Left kidney (tissue), 8 donors: ENCODE measurements at places on chromosomes 11 and 22. TPM values are rescaled to one million over a fixed set of nuclear protein-coding genes. Genes with fewer than 3 reads are reported as not detected.

The TCN2 gene
- 65.2 TPM for polyA plus RNA-seq

The DERL3 gene
- polyA plus RNA-seq = 3.2 TPM

The MRGPRX3 gene
- not detected for polyA plus RNA-seq

The CPT1B gene
- 15.9 TPM for polyA plus RNA-seq

The NTM gene
- polyA plus RNA-seq = 44.4 TPM

The TMPRSS13 gene
- 0.58 TPM for polyA plus RNA-seq

The KDM4D gene
- 2.2 TPM for polyA plus RNA-seq

The TP53AIP1 gene
- 1.1 TPM for polyA plus RNA-seq

The SLC22A8 gene
- polyA plus RNA-seq = 51.0 TPM

The BIK gene
- polyA plus RNA-seq = 0.78 TPM

The GPHA2 gene
- 2.6 TPM for polyA plus RNA-seq

The SUSD2 gene
- 15.1 TPM for polyA plus RNA-seq

The OR4D5 gene
- polyA plus RNA-seq = not detected

The OR8D4 gene
- not detected for polyA plus RNA-seq

The BCR gene
- 54.6 TPM for polyA plus RNA-seq

The CNTF gene
- polyA plus RNA-seq = 2.0 TPM

The SLC22A6 gene
- polyA plus RNA-seq = 29.4 TPM

The GSTT2B gene
- polyA plus RNA-seq = 6.9 TPM

GRCh38 chr11:96122601-96123074 is 198.7 kb upstream of the MTMR2 start:
- no peak for DNase-seq

GRCh38 chr11:104645261-104646222 is 252.7 kb downstream of the CASP12 start:
- peak; percentile 60 for DNase-seq

- no peak for DNase-seq
Observed at GRCh38 chr11:29319210-29319609, 697.6 kb downstream of the KCNA4 start.

DNA sequence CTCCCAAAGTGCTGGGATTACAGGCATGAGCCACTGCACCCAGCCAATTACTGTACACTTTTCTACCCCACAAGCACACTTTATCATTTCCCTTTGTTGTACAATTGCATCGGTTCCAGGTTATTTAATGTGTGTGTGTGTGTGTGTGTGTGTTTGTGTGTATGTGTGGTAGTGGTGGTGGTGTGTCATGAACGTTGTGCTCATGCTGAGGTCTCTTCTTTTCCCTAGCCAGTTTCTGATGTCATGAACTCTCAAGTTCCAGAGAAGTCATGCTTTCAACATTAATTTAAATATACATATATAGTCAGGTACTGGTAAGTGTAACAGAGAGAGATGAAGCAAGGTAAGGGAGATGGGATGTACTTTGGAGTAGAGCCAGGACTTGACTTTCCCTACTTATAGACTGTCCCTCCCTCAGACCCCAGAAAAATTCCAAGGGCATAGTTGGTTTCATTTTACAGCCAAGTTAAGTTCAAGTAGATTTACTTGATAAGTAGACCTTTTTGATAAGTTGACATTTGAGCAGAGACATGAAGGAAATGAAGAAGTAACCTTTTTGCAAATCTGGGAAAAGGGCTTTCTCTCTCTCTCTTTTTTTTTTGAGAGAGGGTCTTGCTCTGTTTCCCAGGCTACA is 42.7 kb downstream of the WEE1 start:
- DNase-seq = no peak

DNA sequence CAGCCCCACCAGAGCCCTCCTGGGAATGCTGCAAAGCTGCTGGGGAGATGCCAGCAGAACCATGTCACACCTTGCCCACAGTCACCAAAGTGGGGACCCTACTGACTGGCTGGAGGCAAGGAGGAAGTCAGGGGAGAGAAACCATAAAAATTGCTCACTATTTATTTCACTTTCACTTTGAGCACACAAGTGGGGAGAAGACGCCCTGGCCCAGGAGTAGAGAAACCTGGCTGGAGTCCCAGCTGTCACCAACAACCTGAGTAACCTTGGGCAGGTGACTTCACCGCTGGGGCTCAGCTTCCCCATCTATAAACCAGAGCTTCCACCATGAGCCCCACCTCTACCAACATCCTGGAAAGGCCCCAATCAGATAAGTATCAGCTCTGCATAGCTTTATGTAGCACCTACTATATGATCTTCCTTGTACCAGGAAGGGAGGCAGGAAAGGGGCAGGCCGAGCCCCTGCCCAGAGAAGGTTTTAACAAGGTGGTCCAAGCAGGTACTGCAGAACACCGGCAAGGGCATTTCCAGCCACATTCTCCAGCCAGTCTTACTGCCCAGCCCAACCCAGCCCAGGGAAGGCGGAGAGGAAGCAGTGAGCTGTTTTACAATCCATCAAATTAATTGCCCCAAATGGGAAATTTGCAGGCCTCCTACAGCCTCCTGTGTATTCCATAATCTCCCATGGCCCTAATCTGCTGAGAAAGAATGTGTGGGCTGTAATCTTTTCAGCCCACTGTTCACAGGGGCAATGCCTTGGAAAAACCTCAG is 27.6 kb downstream of the PLEKHA7 start:
- no peak for DNase-seq

GRCh38 chr11:68038226-68038717 is 553 bp upstream of the TCIRG1 start:
- no peak for DNase-seq

DNA sequence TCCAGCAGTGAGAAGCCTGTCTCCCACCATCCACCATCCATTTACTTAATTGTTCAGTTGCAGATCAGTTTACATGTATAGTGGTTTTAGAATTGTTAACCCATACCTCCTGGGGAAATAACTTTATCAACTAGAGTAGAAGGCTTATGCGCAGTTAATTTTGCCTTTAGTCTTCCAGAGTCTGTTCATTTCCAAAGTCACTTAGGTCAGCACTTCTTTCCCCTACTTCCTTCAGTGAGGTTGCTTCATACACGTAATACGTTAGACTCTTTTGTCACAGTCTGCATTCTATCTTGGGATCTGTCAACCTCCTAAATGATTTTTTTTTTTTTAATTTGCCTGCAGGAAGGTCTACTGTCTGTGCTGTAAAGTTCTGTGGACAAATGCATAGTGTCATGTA is 495.6 kb upstream of the ISX start:
- DNase-seq = no peak

GRCh38 chr22:42693055-42693762 is 27.5 kb downstream of the A4GALT start:
- no peak for DNase-seq

DNA sequence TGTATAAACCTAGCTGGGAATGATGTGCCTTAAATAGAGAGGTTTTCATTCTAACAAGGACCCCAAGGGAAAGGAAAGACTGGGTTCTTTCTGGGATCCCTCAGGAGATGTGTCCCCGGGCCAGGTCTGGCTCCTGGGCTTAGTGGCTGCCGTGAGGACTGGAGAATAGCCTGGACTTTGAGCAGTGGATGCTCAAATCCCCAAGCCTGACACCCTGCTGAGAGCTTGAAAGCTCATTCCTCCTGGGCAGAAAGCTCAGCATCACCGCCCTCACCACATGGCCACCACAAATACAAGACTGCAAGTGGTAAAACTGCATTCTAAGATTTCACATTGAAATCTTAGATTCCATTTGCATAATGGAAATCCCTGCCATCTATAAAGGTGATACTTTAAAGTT is 79.4 kb upstream of the NARS2 start:
- no peak for DNase-seq

- no peak for DNase-seq
Observed at GRCh38 chr22:35677460-35678187, 29.4 kb downstream of the APOL6 start.

- DNase-seq = no peak
Observed at GRCh38 chr11:119629085-119629484, 99.9 kb downstream of the NECTIN1 start.

DNA sequence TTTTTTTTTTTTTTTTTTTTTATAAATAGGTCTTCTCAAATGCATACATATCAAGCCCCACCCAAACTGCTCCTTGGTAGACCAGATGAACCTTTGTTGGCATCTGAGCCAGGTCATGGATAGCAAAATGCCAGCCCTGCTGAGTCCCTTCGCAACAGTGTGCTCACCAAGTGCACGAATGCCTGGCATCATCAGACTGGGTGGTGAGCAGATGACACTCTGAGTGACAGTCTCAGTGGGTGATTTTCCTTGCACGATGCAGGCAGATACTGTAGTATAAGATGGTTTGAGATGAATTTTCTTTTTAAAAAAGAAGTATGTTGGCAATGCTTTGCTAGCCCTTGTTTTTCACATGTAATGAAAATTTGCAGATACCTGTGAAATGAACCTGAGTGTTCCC is 74.0 kb downstream of the RCN1 start:
- DNase-seq = no peak

DNA sequence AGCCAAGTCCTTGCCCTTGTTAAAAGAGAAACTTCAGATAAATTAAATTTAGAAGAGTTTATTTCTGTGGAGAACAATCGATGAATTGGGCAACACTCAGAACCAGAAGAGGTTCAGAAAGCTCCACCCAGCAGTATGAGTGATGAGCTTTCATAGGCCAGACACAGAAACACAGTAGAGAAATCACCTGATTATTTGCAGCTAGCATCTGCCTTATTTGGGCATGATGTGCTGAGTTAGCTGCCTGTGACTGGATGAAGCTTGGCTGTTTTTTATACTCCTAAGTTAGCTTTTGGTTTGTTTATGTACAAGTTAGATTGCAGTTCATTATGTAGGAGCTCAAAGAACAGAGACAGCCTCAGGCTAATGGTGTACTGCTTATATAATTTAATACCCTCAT is 269.5 kb upstream of the SESN3 start:
- DNase-seq = no peak

GRCh38 chr11:8930456-8931175 is 2.1 kb downstream of the C11orf16 start:
- no peak for DNase-seq

GRCh38 chr11:111088847-111089355 is 156.6 kb upstream of the POU2AF2 start:
- no peak for DNase-seq

GRCh38 chr11:22461626-22462025 is 123.4 kb downstream of the SLC17A6 start:
- no peak for DNase-seq

GRCh38 chr11:44861849-44862557 is 88.7 kb downstream of the TP53I11 start:
- no peak for DNase-seq

DNA sequence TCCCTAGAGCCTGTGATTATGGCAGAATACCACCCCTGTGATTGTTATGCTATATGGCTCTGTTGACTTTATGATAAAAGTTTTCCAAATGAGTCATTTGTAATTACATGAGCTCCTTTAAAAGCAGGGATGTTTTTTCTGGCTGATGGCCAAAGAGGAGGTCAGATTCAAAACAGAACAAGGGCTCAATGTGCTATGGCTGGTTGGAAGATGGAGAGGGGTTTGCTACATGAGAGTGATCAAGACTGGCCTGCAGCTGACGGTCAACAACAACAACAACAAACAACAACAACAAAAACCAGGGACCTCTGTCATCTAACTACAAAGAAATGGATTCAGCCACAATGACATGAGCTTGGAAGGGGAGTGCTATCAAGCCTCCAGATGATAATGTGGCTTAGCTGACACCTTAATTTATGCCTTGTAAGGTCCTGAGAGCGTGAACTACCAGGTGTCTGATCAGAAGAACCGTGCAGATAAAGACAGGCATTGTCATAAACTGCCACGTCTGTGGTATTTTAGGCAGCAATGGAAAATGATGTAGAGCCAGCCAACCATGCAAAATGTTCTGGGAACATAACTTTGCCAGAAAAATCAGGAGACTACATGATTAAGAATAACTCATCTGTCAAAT is 47.2 kb downstream of the PIWIL3 start:
- DNase-seq = peak; percentile 66

DNA sequence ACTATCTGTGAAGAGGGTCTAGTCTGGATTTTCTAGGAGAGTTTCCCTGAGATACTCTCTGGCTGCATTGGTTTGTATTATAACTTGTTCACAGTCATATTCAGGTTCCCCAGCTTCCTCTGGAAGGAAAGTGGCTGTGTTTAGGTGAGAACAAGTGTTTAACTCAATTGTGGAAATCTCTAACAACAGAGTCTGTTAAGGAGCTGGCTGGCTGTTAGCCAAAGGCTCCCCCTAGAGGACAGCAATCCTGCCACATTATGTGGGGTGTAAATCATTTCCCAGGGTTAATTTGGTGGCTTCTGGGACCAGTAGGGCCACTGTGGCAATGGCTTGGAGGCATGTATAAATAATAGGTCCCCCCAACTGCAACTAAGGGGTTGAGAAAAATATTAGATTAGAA is 18.4 kb downstream of the MS4A6E start:
- no peak for DNase-seq

DNA sequence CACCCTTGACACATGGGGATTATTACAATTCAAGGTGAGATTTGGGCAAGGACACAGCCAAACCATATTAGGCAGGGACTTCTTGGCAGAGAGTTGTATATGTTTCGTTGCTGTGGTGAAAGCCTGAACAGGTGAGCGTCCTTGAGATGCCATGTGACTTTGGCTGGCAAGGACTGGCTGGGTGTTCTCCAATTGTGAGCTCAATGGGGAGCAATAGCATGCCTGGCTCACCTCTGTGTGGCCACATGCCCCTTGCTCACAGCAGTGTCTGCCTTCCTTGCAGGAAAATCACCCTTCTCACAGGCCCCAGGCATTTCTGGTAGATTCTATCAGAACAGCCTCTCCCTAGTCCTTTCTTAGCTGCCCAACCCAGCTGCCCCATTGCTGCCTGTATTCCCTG is 105.5 kb downstream of the PARVA start:
- no peak for DNase-seq

GRCh38 chr11:6621711-6622211 is 2.5 kb upstream of the TPP1 start:
- DNase-seq = no peak

GRCh38 chr11:26087120-26087935 is 244.6 kb upstream of the ANO3 start:
- no peak for DNase-seq

- no peak for DNase-seq
Observed at GRCh38 chr11:117859061-117859460, 17.4 kb downstream of the FXYD6 start.

- no peak for DNase-seq
Observed at GRCh38 chr11:46868912-46869311, 22.8 kb upstream of the CKAP5 start.

GRCh38 chr22:46480396-46480795 is 57.0 kb downstream of the CELSR1 start:
- no peak for DNase-seq
